ENCODE measurements at places on chromosomes 7 and 10.
A peak's percentile ranks its signal among the peaks of the same experiment; 100 is the strongest.

GRCh38 chr7:1241258-1241602, 8.6 kb downstream of the UNCX start:
- DNase-seq = no peak

- DNase-seq = peak; percentile 65
Measured at GRCh38 chr7:151404216-151405011, 5.4 kb downstream of the WDR86 start.

GRCh38 chr7:108026116-108026515, 23.2 kb upstream of the LAMB1 start:
- DNase-seq = no peak

DNA sequence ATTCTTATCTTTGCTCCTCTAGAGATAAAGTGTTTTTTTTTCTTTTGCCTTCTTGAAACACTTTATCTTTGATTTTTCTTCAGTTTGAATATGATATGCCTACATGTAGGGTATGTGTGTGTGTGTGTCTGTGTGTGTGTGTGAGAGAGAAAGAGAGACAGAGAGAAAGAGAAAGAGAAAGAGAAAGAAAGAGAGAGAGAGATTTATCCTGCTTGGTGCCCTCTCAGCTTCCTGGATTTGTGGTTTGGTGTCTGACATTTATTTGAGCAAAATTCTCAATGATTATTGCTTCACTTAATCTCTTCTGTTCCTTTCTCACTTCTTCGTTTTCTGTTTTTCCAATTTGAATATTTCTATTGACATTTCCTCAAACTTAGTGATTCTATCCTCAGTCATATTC, 60.3 kb downstream of the RAB18 start:
- no peak for DNase-seq

GRCh38 chr10:12158111-12158510, 28.6 kb downstream of the SEC61A2 start:
- no peak for DNase-seq

DNA sequence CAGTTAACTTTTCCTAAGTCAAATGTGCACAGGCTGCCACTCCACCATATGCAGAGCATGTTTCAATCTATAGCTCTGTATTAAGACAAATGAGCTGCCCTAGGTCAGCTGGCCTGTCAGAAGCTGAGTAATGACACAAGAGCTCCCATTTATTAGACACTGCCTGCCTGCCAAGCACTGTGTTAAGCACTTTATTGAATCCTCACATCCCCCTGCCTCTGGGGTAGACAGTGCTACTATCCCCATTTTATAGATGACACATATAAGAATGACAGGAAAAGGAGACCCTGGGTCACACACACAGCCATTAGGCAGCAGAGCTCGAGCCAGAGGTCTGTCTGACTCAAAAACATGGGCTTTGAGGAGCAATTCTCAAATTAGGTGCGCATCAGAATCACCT, 179.8 kb upstream of the PDE1C start:
- no peak for DNase-seq

DNA sequence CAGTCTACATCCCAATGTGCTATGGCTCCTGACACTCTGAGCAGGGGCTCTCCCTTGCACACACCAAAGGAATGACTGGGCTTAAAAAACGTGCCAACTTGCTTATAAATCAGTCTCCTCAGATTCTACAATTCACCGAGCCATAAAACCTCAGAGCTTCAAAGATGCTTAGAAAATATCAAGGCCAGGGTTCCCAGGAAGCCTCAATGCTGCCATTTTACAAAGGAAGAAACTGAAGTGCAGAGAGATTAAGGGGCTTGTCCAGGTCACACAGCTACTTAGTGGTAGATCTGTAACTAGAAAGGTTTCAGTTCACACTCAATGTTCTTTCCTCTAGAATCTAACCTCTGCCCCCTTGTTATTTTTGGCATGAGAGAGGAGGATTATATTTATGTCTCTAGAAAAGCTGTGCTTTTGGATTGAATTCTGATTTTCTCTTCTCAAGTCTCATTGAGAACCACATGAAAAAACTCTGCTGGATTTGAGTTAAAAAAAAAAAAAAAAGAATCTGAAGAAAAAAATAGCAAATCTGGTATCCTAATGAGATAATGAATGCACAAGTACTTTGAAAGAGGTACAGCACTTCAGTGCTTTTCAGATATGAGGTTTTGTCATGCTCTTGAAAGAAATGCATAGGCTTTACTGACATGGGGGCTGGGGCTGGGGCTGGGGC, 22.3 kb upstream of the TSPAN33 start:
- DNase-seq = no peak

DNA sequence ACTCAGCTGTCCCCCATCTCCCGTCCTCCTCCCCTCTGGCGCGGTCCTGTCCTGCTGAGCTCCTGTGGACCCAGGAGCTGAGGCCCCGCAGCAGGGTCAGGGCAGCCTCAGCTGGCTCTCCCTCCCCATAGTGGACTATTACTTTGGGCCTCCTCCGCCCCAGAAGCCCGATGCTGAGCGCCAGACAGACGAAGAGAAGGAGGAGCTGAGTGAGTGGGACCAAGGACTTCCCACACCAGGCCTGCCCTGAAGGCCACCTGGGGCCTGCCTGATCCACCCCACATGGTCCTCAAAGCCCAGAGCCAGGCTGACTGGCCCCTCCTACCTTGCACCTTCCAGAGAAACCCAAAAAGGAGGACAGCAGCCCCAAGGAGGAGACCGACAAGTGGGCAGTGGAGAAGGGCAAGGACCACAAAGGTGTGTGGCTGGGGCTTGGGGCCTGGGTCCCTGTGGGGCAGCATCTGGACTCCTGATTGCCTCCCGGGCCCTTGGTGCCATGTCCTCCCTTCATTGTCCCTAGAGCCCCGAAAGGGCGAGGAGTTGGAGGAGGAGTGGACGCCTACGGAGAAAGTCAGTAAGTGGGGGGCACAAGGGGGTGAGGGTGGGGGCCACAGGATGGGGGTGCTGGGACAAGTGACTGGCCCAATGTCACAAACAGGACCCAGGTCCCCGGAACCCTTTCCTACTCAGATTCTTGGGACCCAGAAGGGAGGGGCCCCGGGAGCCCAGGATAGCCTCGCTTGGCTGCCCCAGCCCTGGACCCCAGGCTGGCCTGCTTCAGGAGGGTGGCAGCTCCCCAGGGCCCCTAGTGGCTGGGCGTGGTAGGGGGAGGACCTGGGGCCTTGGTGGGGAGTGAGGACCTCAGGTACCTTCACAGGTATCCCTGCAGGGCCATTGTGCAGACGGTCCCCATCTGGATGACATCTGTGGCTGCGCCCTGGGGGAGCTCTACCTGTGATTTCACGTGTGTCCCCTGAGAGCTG, 4.9 kb downstream of the AEBP1 start:
- DNase-seq = no peak

- DNase-seq = no peak
Measured at GRCh38 chr7:102934701-102935100, 21.9 kb downstream of the LRRC17 start.

GRCh38 chr7:101905203-101905865, 87.9 kb downstream of the CUX1 start:
- no peak for DNase-seq

DNA sequence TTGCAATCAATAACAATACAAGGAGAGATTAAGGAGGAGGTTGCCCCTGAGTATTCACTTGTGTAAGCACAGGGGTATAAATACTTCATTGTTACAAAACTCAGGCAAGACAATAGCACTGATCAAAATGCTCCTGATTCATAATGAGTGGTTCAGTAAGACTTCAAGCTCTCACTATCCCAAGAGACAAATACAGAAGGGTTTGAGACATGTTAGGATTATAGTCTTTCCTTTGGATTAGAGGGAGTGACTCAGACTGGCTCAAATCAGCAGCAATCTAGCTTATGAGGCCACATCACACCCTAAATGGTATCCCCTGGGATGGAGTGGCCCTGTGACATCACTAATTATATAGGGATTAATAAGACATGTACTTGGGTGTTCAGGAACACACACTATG, 167.2 kb upstream of the HGF start:
- no peak for DNase-seq

Measured in left hindlimb (tissue), 1 donor.